Kasumi-1 (cell line): ENCODE measurements at places on chromosomes 12 and 14.

GRCh38 chr14:72709916-72710611, 183.8 kb downstream of the DPF3 start:
- DNase-seq: no peak

DNA sequence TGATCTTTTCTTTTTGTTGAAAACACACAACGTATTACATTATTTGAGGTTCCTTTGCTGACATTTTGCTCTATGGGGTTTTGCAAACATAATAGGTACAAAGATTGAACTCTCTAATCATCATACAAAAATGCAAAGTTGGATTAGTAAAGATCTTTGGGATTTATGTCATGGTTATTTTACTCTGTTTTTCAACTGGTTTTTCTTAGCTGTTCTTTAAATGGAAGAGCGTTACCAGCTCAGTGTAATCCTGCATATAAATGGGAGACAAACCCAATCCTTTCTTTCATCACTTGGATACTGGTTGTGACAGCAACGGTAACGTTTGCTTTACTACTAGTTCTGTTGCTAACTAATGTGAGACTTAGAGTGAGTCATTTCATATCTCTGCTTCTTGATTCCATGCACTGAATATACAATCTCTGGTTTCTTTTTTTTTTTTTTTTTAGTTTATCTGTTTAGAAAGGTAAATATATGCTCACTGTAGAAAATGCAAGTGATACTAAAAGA, 104.9 kb upstream of the NOVA1 start:
- DNase-seq: no peak

- DNase-seq: no peak
Observed at GRCh38 chr12:5013266-5013730, 30.4 kb upstream of the KCNA5 start.

GRCh38 chr12:124792156-124792555, 71.5 kb downstream of the SCARB1 start:
- no peak for DNase-seq

DNA sequence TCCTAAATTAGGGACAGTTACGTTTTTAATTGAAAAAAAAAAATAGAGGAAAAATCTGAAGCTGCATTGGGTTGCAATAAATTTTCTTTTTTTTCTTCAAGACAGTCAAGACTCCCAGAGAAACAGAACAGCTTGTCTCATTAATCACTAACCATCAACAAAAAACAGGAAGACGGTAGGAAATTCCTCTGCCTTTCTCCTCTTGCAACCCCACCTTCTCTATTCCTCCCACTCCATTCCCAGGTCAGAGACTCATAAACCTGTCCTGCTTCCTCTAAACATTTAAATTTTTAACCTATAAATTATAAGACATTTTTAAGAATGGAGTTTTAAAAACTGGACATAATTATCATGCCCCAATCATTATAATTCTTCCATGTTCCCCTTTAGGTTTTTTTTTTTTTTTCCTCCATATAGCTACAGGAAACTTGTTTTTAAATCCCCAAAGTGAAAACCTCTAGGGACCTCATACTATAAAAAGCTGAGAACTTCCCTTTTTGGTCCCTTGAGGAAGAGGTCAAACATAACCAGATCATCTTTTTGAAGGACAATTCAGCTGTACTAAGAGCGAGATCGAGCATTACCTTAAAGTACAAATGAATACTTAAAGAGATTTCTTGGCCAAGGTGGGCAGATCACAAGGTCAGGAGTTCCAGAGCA, 36.0 kb downstream of the CPM start:
- DNase-seq: peak; percentile 50

DNA sequence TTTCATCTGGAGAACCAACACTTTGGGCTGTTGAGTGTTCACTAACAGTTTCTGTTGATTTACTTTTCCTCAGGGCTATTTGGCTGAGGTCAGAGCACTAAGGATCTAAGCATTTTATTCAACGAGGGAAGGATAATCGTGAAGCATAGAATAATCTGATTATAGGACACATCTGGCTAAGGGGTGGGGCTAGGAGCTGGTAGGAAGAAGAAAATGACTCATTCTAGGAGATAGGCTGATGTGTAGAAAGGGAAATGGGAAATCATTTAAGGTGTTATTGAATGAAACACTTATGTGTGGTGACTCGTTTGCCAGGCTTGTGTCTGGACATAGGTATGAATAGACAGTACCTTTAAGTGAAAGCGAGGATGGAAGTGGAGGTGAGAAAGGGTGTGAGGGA, 167.2 kb downstream of the ETNK1 start:
- DNase-seq: no peak
